ENCODE measurements at places on chromosomes 1 and 21.

DNA sequence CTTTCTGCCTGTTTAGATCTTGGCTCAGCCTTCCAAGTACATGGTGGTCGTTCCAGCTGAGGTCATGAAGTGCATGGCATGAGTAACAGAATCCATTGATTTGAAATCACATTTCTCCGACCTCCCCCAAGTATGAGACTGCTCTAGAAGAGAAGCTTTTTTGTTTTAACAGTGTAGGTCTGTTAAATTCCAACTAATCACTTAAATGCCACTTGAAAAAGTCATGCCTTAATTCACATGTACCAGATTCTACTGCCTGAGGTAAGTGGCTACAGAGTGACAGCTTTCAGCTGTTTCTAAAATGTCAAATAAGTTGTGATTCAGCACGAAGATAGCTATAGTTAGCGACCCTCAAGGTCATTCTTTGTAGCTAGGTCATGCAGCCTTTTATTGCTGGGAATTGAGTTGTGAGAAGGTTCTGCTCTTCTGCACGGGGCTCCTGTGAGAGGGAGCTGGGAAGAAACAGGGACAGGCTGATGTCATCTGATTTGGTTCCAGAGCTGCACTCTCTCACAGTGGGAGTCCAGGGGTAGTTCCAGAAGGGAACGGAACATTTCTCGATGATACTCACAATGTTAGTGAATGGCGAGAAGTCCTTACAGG is 112.7 kb downstream of the VPS13D start:
- no peak for DNase-seq

DNA sequence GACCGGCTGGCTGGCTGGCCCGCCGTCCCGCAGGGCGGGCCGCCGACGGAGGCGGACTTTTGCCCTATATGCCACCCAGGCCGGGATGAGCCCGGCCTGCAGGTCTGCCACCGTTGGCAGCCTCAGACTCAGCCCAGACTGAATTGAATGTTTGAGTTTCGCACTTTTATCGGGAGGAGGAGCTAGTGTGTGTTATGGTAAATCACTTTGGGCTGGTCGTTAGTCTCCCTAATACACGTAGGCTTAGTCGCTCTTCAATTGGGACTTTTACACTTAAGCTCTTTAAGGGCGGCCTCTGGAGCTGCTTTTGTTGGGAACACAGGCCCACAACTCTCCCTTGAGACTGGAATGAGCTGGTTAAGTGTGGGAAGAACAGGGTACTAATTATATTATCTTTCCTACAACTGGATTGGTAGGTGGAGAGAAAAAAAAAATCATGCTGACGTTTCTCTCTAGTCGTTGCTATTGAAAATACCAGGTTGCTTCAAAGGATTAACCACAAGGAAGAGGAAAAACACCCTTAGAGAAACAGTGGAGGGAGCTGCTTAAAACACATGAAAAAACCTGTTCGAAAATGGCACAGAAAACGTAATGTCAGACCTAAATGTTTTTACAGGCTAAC is 1.4 kb upstream of the IRF2BP2 start:
- DNase-seq = peak; percentile 67

- DNase-seq = peak; percentile 57
These were observed 62.0 kb upstream of the RASAL2 start for GRCh38 chr1:178031856-178032320.

GRCh38 chr1:170240409-170240808 is 94.7 kb downstream of the NTMT2 start:
- no peak for DNase-seq

- DNase-seq = no peak
These were observed 448.2 kb downstream of the BRINP3 start for GRCh38 chr1:190029441-190029840.

DNA sequence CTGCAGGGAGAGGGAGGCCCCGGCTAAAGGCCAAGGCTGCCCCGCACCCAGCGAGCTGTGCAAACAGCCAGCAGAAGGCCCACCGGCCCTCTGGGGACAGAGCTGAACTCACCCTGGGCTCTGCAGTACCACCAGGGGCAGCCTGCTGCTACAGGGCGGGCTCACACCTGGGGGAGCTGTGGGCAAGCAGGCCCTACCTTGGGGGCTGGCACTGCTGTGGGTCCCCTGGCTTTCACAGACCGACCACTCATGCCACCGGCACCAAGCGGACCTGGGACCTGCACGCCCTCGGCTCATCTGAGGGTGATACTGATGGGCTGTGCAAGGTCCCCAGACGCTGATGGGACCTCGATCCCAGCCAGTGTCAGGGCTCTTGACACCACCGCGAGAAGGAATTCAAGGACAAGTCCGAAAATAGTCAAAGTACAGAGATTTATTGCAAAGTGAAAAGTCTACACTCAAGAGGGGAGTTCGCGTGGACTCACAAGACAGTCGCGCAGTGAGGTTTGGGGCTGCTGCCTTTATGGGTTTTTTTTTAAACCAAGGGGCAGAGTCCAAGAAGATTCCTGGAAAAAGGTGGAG is 61.0 kb upstream of the ADARB1 start:
- DNase-seq = no peak

DNA sequence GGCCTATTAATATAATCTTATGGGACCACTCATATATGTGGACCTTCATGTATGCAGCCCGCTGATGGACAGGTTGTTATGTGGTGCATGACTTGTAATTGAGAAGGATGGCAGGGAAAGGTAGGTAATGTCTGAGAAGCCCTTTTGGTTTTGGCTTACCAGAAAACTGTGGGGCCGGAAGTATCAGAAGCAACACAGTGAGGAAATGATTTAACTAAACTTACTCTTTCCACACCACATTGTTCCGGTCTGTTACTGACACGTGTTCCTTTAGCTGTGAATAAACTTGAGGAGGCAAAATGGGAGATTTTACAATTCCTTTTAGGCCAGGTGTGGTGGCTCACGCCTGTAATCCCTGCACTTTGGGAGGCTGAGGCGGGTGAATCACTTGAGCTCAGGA is 32.4 kb downstream of the KIF1B start:
- no peak for DNase-seq

DNA sequence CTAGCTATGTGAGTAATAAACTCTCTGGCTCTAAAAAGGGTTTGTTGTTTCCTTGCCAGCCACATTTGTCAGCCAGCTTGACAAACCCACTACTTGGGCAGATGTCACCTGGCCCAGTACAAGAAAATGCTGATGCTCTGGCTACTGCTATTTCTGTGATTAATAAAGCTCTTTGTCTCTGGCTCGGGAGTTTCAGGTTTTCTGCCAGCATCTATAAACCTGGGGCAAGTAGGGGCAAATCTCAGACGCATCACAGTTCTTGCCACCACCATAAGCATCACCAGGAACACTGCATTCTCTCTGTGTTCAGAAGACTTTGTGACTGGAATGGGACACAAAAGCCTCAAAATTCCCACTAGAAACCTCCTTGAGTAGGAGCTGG is 2.5 kb downstream of the ITLN2 start:
- DNase-seq = no peak

DNA sequence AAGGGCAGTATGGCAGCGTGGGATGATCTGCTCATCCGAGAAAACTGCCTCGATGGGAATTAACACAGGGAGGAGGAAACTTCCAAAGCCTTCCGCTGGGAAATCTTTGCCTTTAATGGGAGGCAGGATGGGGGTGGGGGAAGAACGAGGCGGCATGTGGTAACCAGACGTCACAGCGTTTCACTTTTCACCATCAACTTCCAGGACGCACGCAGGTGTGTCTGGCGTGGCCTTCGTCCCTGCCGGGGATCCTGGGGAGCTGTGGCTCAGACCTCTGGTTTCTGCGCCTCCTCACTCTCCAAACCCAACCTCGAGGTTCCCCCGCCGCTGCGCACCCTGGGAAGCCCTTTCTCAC is 282 bp downstream of the RSPH1 start:
- DNase-seq = no peak

DNA sequence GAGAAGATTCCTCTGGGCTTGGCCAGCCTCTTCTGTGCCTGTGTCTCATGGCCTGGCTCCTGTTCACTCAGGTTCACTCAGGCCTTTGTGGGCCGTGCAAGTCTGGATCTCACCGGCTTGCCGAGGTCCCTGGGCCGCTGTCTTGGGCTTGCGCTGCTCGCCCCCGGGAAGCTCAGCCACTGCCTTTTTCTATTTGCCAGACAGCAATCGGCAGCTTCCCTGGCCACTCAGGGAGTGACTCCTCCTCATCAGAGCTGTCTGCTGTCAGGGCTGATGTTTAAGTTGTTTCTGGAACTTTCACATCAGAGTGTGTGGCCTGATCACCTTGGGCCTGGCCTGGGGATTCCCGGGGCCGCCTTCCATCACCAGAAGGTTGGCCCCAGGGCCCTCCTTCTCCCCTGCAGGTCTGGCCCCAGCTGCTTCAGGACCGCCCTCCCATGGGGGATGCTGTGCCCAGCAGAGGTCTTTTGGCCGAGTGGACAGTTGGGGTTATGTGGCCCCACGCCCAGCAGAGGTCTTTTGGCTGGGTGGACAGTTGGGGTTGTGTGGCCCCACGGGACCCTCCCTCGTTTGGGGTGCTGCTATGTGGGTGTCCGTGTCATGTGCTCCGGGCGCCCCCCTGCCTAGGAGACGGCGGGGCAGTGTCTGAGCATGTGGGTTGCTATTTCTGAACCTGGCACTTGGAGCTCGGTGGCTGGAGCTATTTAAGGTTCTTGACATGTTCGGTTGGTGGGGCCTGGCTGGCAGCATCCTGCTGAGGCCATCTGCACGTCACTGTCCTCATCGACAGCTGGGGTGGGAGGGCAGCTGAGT is 12.5 kb downstream of the SLX9 start:
- DNase-seq = no peak

GRCh38 chr1:91701472-91701869 is 184.5 kb downstream of the TGFBR3 start:
- no peak for DNase-seq

DNA sequence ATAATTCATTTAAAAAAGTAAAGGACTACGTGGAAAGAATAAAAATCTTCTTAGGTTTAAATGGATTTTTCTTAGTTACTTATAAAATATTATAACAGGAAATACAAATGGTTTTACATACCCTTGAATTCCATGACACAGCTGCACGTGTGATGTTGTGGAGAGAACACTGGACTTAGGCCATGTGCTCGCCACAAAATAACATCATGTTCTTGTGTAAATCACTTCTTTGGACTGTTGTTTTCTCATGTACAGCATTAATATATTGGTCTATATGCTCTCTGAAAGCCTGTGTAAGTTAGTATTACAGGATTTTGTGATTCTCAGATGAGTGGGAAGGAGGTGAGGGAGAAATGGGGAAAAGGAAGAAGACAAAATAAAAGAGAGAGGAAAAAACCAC is 228.2 kb downstream of the DNM3 start:
- no peak for DNase-seq

DNA sequence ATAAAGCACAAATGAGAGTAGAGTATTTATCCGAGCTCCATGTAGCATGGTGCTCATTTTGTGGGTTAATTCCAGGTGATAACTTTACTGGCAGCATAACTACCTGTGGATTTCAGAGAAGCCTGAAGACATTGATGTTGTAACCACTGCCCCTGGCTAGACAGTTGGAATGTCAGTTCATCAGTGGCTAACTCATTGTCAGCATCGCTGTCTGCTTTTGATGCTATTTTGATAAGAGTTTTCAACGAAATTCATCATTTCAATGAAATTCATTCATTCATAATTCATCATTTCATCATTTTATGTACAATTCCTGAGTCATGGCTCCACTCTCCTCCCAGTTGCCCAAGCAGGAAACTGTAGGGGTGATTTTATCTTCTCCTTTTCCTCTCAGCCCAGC is 34.4 kb downstream of the HSD3B1 start:
- DNase-seq = no peak

GRCh38 chr1:211468595-211468994 is 23.4 kb downstream of the RD3 start:
- DNase-seq = no peak

DNA sequence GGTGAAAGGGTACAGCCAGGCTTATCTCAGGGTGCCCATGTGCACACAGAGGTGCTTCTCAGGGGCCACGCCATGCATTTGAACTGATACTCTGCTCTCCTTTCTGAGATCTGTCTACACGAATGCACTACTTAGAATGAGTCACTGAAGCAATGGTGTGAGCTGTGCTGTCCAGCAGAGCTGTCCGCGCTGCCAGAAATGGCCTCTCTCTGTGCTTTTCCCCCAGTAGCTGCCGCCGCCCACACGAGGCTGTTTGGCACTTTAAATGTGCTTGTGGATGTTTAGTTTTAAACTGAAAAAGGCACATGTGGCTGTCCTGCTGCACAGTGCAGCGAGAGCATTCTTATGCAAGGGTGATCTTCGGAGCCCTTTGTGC is 87.1 kb upstream of the COL6A1 start:
- DNase-seq = peak; percentile 37

- DNase-seq = no peak
These were observed 28.9 kb downstream of the RUNX3 start for GRCh38 chr1:24900985-24901781.

DNA sequence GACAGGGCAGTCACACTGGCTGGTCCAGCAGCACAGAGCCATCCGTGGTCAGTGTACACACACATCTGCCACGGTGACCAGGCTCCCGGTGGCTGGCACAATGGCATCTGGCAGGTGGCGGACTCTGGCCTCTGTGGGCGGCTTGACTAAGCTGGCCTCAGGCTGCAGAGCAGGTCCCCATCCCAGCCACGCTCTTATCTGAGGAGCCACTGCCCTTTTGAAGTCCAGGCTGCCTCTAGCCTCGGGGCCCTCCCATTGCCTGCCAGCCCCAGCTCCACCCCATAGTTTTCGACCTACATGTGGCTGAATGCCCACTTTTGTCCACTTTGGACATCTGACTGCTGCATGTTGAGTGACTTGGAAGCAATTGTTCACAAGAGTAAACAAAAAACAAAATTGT is 29.9 kb upstream of the EDN2 start:
- DNase-seq = no peak
